Right atrium auricular region (tissue), 2 donors: ENCODE measurements at places on chromosomes 16 and 17. TPM values are rescaled to one million over a fixed set of nuclear protein-coding genes. Genes with fewer than 3 reads are reported as not detected.

The CCDC200 gene
- not detected for total RNA-seq

DNA sequence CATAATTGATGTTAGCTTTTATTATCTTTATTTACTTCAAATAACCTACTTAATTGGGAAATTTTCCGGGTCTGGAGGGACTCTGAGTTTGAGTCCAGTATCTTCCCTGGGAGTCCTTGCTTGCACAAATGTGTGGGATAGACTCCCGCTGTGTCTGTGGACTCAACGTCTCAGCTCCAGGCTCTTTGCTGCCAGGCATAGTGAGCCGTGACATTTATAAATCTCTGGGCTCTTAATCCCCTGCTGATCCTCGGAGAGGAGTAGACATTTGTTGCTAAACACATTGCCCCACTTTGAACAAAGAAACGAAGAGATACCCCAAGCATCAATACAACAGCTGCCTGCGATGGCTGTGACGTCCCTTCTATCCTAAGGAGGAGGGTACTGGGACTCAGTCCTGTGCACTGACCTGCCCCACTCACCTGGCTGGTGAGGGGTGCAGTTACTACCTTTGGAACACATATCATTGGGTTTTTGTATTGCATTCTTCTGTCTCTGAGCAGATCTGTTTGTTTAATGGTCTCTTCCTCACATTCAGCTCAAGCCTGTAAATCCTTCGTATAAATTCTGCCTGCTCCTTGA is 316.9 kb downstream of the HAPSTR1 start:
- no peak overlapping the region for H3K4me3 ChIP-seq
- no peaks in the 10 kb centered on the region for H3K27me3 ChIP-seq
- H3K36me3 ChIP-seq, result no peaks in the 10 kb centered on the region
- no peak overlapping the region for H3K27ac ChIP-seq
- DNase-seq, result no peak

- H3K4me1 ChIP-seq, result no peaks in the 10 kb centered on the region
- no peaks in the 10 kb centered on the region for H3K36me3 ChIP-seq
- H3K27ac ChIP-seq, result peak overlapping the region; percentile 91
- DNase-seq, result no peak
Measured at GRCh38 chr17:50850640-50851039, 15.3 kb downstream of the WFIKKN2 start.

- H3K36me3 ChIP-seq, result peaks cover 19% of the 10 kb centered on the region
- no peaks in the 10 kb centered on the region for H3K27me3 ChIP-seq
- no peak overlapping the region for H3K4me3 ChIP-seq
- H3K4me1 ChIP-seq, result no peaks in the 10 kb centered on the region
- peak overlapping the region; percentile 42 for H3K27ac ChIP-seq
- DNase-seq, result no peak
Measured at GRCh38 chr16:20865420-20866131, 34.6 kb downstream of the DCUN1D3 start.

- H3K27me3 ChIP-seq, result no peaks in the 10 kb centered on the region
- no peak for DNase-seq
- no peaks in the 10 kb centered on the region for H3K4me1 ChIP-seq
Measured at GRCh38 chr16:17083628-17084027, 387.1 kb downstream of the XYLT1 start.

DNA sequence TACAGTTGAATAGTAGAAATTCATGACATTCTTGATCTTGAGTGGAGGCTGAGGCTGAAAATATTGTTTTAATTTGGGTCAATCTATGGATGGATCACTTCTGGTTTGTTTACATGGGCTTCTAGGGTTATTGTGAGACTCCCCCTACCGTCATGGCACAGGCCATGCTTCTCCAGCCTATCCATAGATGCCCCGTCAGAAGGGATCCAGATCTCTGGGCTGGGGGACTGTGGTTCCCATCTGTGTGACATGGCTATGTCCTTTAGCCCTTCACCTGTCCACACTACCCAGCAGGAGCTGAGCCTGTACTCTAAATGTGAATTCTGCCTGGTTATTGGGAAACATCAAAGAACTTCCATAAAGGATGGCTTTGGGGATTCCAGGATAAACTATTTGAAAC is 160.4 kb downstream of the ABCC12 start:
- no peak overlapping the region for H3K4me3 ChIP-seq
- no peak for DNase-seq
- no peaks in the 10 kb centered on the region for H3K27me3 ChIP-seq
- H3K4me1 ChIP-seq, result no peaks in the 10 kb centered on the region
- no peaks in the 10 kb centered on the region for H3K36me3 ChIP-seq
- no peak overlapping the region for H3K27ac ChIP-seq

DNA sequence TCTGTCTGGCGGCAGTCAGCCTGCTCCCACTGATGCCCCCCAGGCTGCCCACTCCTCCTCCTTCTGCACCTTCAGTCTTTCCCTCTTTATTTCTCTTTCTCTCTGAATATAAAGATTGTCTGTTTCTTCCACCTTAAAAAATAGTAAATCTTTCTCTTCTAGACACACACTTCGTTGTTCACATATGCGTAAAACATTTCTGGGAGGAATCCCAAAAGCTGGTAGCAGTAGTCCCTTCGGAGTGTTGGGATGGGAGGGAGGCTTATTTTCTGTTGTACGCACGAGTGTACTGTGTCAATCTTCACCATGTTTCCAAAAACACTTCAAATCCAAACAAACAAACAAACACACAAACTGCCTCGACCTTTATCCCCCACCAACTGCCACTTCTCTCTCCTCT is 9.9 kb downstream of the OSBPL7 start:
- H3K4me3 ChIP-seq, result no peak overlapping the region
- peaks cover 47% of the 10 kb centered on the region for H3K36me3 ChIP-seq
- no peak for DNase-seq

DNA sequence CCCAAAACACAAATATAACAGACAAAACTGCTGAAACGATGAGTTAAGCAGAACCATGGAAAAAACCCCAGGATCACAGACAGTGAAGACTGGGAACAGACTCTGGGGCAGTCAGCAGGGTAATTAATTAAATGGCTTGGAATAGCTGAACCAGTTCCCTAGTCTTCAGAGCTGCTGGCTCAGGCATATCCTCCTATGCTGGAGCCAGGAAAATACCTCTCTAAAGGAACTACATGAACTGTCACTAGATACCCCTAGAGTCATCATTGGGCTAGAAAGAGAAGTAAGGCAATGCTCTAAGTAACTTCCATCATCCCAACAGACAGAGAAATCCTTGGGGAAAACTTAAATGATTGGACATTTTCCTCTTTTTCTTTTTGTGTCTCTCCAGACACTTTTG is 113.0 kb downstream of the STXBP4 start:
- no peaks in the 10 kb centered on the region for H3K4me1 ChIP-seq
- no peak overlapping the region for H3K4me3 ChIP-seq
- H3K27ac ChIP-seq, result no peak overlapping the region
- H3K27me3 ChIP-seq, result no peaks in the 10 kb centered on the region
- DNase-seq, result no peak
- H3K36me3 ChIP-seq, result peaks cover 7% of the 10 kb centered on the region

DNA sequence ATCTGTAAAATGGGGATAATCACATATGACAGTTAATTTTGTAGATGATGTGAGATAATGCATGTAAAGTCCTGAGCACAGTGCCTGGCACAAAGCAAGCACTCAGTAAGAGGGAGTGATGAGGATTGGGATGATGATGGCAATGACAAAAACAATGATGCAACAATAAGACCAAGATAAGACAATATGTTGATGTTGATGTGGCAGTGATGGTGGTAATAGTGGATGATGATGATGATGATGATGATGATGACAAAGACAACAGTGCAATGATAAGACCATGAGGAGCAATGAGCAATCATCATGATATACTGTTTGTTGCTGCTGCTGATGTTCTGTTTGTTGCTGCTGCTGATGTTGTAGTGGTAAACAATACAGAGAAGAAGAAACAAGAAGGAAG is 344.1 kb downstream of the NPIPA8 start:
- no peaks in the 10 kb centered on the region for H3K4me1 ChIP-seq
- H3K36me3 ChIP-seq, result no peaks in the 10 kb centered on the region
- no peak overlapping the region for H3K4me3 ChIP-seq
- no peak overlapping the region for H3K27ac ChIP-seq
